ENCODE measurements at places on chromosomes 6 and 20.

- no peak for DNase-seq
Observed at GRCh38 chr20:53258741-53259140, 286.6 kb downstream of the TSHZ2 start.

DNA sequence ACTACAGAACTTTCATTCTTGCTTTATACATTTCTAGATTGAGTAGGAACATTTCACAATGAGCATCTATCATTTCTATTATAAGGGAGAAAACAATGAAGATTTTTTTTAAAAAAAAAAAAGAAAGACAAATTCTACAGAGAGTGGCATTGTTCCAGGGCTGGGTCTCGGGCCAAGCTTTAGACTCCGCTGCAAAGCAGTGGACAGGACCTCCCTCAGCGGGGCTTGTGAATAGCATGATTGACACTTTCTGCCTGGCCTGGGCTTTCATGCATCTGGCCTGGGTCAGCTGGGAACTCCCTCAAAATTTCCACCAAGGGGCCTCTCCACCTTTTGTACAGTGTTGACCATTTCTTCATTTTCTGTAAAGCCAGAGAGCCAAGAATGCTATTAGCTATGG lies 55.8 kb upstream of the HIVEP2 start:
- no peak for DNase-seq

GRCh38 chr20:62068997-62069396 lies 3.3 kb upstream of the TAF4 start:
- DNase-seq = no peak

DNA sequence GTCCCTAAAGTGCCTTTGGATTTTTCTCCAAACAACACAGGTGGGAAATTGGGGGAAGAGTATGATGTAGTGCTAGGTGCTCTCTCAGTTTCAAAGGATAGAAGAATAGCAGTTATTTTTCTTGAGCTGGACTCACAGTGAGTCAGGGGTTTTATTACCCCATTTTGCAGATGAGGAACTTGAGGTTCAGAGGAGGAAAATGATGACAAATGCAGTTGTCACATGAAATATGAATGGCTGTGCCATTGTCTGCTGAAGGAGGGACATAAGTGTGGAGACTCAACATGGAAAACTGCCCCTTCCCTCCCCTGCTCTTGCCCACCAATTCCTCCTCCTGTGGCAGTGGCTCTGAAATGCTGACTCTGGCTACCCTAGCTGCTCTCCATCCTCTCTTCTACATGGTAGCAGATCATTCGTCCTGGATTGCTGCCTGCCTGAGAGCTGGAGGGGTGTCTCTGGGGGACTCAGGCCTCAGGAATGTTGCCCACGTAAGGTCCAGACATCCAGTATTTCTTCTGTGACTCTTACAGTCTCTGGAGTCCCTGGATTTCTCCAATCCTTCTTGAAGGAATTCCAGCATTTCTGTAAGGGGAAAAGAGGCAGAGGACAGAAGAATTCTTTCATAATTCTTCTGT lies 37.6 kb upstream of the EPB41L1 start:
- no peak for DNase-seq

GRCh38 chr6:107971181-107971580 lies 13.2 kb upstream of the SEC63 start:
- no peak for DNase-seq

- no peak for DNase-seq
Observed at GRCh38 chr6:25042984-25043725, 107.4 kb upstream of the RIPOR2 start.

GRCh38 chr6:73521351-73521985 lies 636 bp upstream of the EEF1A1 start:
- DNase-seq = peak; percentile 61

- no peak for DNase-seq
Observed at GRCh38 chr6:17470938-17471327, 77.5 kb downstream of the CAP2 start.

GRCh38 chr6:108733051-108733450 lies 115.2 kb upstream of the ARMC2 start:
- DNase-seq = no peak

DNA sequence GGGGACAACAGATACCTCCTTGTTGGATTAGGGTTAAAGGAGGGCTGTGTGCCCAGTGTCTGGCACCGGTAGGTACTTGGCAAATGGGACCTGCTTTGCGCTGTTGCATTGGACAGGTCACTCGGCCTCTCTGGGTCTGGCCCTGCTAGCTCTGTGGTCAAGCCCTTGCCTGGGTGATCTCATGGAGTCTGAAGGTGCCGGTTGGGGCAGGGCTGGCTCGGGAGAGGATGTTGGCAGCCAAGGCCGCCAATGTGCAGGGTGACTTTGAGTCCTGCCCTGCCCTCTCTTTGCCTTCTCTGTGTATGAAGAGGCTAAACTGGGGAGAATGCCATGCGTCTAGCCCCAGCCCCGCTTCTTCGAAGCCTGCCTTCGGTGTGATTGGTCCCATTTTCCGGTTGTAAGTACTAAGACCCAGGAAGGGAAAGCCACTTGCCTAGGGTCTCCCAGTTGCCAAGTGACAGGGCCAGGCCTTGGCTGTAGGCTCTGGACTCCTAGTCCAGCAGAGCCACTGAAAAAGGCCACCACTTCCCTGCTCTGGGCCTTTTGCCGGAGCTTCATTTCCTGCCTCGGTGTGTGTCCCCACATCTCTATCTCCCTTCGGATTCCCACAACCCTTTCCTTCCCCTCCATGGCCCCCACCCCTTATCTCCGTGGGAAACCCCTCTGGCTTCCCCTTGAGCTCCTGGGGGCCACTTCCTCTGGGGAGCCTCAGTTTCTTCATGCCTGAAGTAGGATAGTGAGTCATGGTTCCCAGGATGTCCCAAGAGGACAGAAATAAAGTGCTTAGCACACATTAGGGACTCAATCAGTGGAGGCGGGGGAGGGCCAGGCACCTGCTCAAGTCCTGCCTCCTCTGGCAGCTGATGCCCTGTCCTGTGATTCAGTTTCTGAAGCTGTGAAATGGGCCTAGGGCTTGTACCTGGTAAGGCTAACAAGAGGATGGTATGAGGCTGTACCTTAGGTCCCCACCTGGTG lies 3.9 kb downstream of the SRC start:
- no peak for DNase-seq

DNA sequence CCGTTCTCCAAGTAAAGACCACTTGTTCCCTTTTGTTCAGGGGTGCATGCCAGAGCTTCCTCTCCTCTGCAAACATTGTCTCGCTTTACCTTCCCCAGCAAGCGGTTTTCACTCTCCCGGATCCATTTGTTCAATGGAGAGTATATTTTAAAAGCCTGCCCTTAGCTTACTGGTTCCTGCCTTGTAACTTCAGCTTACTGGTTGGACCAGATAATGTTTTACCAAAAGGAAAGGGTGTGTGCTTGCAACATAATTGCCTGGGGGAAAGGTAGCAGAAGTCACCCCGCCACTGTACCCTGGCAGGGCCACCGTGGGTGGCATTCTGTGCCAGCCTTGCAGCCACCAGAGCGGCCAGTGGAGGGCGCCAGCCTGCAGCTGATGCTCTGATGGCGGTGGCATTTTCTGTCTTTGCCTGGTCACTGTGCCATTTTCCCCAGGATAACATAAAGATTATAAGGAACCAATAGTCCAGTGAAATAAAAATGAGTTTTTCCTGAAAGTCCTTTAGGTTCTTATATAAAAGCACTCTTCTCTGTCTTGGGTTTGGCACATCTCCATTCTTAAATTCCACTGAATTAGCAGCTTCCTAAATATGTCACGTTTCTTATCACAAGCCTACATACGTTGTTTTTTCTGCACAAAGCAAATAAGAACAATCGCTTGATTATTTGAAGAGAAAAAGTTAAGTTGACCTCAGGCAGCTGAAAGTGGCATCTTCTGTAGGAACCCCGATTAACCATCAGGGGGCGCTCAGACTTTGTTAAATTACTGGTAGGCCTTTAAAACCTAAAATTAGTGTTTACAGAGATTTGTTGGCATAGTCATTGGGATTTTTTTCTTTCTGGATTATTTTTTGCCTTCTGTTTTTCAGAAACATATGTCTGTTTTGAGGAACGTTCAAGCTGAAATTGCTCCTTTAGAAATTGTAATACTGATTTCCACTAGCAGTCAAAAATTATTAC lies 67.4 kb upstream of the XRN2 start:
- peak; percentile 59 for DNase-seq

DNA sequence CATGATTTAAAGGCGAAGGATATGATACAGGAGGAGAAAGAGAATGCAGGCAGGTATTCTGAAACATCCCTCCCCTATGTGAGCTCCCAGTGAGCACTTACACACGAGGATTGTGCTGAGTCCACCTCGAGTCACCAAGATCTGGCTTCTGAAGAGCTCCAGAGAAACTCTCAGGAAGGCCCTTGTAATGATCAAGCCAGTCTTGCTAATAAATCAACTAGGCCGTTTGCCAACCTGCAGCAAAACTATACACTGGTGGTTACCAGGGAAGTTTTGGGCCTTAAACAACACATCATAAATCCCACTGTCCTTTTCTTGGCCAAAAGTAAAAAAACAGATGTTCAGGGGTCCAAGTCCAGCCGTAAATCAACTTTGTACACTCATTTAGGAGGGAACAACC lies 79.2 kb downstream of the STXBP5 start:
- DNase-seq = no peak

DNA sequence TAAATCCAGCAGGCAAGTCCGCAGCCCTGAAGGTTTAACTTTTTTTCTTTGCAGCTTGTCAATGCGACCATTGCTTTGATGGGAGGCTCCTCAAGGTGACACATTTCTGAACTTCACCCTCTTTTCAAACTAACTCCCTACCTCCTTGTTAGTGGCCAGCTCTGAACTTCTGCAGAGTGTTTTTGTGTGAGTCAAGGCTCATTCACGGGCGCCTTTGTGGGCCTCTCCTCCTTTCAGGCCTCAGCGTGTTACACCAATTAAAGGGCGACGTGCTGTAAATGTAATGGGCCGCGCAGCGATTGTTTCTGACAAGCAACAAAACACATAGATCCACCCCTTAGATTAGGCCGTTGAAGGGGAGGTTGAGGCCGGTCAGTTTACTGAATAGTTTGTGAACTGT lies 45.5 kb upstream of the NR2E1 start:
- no peak for DNase-seq

GRCh38 chr6:3457710-3458602 lies 1.1 kb upstream of the SLC22A23 start:
- DNase-seq = peak; percentile 48

- DNase-seq = no peak
Observed at GRCh38 chr20:46993465-46994095, 98.9 kb downstream of the EYA2 start.

- DNase-seq = no peak
Observed at GRCh38 chr20:21259346-21259745, 43.8 kb upstream of the XRN2 start.

DNA sequence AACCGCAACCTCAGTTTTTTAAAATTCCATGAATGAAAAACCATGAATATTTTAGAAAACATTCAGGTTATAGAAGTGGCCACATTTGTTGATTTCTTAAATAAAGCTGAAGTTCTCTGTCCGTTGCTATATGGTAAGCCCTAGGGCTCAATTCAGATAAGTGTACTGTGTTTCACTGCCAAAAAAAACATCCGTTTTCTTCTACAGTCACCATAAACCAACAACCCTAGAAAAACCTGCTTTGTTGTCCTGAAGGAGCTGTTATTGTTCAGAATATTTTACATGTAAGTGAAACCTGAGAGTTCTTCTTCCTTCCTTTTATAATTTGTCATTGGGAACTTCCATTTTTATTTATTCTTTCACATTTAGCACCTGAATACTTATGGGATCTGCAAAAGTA lies 274.1 kb downstream of the TFAP2A start:
- no peak for DNase-seq

DNA sequence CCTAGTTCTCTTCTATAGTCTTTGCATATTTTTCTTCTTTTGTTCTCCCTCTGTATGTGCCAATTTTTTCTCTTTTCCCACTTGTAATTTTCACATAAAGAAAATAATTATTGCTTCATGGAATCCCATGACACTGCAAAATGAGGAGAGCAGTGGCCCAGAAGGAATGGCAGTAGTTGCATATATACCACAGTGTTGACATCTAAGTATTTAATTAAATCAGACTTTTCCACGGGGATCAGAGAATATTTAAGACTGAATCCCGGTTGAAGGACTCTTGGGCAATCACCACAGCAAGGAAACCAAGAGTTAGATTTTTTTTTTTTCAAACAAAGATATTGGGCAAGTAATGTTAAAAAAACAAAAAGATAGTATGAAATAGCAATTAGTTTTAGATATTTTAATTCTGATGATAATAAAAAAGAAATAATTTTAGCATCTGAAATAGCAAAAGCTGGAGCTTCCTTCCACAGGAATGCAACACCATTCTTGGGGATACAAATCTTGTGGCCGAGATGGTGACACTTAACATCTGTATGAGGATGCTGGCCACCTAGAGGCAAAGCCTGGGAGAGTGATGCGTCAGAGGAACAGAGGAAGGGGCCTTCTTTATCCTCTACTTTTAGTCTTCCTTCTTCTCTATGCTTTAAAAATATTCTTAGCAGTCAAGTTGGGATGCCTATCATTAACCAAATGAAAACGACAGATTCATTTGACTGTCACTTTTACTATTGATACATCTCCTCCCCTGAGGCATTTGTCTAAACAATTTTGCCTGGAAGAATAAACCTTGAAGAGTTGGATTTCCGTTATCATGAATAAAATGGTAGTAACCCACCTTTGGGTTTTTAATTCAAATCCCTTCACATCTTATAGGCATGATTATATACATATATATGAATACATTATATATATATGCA lies 356.2 kb downstream of the GJA1 start:
- DNase-seq = no peak

DNA sequence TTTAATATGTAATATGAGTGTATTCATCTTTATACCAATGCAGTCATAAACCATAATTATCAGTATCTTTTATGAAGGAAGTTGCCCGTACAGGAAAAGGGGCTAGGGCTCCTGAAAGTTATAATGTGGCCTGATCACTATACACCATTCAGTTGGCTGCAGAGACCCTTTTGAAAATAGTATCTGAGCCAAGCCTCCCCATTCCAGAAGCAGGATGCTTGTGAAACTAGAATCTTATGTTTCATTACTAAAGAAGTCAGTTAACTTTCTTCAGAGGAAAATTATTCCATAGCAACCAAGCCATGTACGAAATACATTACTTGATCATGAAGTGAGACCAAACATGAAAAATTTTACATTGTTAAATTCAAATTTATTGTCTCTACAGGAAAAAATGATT lies 251.5 kb upstream of the TCF21 start:
- DNase-seq = no peak

GRCh38 chr6:36715469-36715868 lies 17.8 kb downstream of the RAB44 start:
- no peak for DNase-seq

All from HEK293T (cell line).